ENCODE measurements at places on chromosomes 1 and 21.
A peak's percentile ranks its signal among the peaks of the same experiment; 100 is the strongest.

DNA sequence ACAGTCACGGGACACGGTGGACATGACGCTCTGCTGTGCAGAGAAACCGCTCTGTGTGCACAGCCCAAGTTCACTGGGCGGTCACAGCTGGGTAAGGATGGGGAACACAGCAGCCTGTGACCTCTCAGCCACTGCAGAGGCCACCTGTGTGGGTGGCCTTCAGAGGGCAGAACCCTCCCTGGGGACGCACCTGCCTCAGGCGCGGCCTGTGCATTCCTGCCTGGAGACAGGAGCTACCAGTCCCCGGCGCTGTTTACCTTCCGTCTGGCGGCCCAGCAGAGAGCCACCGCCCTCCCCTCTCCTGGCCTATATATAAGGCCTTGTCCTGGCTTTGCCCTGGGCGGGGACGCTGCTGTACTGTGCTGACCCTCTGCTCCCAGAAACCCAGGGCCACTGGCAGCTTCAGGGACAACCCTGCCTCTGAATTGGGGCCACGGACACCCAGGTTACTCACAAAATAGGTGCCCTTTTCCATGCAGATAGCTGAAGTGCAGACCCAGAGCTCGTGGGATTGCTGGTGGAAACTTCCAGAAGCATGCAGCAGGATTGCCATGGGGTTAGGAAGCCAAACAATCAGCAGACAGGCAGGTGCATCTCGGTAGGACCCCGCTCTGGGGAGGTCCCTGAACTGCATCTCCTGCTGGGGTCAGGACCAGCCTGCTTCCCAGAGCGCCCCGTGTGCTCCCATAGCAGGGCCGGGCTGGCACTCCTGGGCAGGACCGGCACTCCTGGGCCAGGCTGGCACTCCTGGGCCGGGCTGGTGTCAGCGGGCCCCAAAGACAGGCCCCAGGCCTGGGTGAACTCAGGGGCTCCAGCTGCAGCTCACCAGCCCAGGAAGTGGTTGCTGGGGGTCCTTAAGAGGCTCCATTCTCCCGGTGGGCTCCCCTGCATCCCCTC lies 83.6 kb downstream of the SIK1 start:
- H3K27me3 ChIP-seq, result no peaks in the 10 kb centered on the region
- H3K27ac ChIP-seq, result no peak overlapping the region
- no peak overlapping the region for H3K4me3 ChIP-seq
- no peak for DNase-seq
- H3K36me3 ChIP-seq, result no peaks in the 10 kb centered on the region

- DNase-seq, result no peak
- peaks cover 10% of the 10 kb centered on the region for H3K27me3 ChIP-seq
- H3K4me1 ChIP-seq, result peaks cover 39% of the 10 kb centered on the region
These were observed 4.2 kb downstream of the ELAPOR1 start for GRCh38 chr1:109118089-109118488.

GRCh38 chr1:32507021-32507420 lies 32.2 kb upstream of the ZBTB8A start:
- H3K27ac ChIP-seq, result no peak overlapping the region
- no peaks in the 10 kb centered on the region for H3K36me3 ChIP-seq
- no peak for DNase-seq
- H3K4me3 ChIP-seq, result no peak overlapping the region

- H3K27me3 ChIP-seq, result no peaks in the 10 kb centered on the region
- H3K27ac ChIP-seq, result no peak overlapping the region
- no peaks in the 10 kb centered on the region for H3K4me1 ChIP-seq
- no peak for DNase-seq
- no peaks in the 10 kb centered on the region for H3K36me3 ChIP-seq
- H3K4me3 ChIP-seq, result no peak overlapping the region
These were observed 5.5 kb downstream of the SEC16B start for GRCh38 chr1:177964336-177964735.

DNA sequence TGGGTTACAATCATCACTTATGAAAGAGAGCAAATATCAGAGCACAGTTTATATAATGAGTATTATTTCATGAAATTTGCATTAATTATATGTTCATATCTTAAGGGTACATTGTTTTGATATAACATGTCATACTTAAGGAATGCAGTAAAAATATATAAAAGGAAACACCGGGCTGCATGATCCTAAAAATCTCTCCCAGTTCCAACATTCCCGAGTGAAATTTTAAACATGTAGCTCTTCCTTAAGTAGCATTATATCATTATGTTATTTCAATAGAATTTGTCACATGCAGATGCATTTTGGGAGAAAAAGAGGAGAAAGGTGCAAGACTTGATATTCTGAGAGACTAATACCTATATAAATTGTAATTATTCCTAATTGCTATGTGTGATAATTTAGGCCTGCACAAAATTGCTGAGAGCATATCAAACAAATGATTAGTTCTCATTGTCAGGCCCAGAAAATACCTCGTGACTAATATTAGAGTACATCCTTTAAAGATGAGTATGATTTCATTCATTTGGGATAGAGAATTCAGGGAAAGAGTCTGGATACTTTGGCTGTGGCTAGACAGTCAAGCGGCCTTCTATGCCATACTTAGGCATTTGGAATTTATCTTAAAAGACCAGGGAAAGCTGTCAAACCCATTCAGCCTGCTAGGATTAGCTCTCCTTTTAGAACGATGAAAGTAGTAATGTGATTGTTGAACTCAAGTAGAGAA lies 86.8 kb downstream of the ADGRL2 start:
- H3K4me3 ChIP-seq, result no peak overlapping the region
- no peak overlapping the region for H3K27ac ChIP-seq
- no peaks in the 10 kb centered on the region for H3K27me3 ChIP-seq
- no peak for DNase-seq
- no peaks in the 10 kb centered on the region for H3K4me1 ChIP-seq
- no peaks in the 10 kb centered on the region for H3K36me3 ChIP-seq

DNA sequence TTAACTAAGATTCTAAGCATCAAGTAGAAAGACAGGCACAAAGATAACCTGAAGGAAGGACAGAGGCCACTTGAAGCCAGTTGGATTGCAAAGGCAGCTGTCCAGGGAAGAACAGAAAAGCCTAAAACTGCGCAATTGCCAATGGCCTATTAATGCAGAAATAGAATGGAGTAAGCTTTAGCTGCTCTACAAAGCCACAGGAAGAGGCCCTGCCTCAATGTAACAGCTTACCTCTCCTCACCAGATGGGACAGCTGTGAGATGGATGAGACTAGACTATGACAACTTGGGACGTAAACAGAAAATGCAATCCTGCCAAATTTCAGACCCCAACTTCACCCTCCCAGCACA lies 176.5 kb downstream of the EIF4G3 start:
- H3K27me3 ChIP-seq, result no peaks in the 10 kb centered on the region
- no peak for DNase-seq
- no peaks in the 10 kb centered on the region for H3K36me3 ChIP-seq
- no peak overlapping the region for H3K4me3 ChIP-seq
- H3K4me1 ChIP-seq, result peaks cover 9% of the 10 kb centered on the region

GRCh38 chr1:93615582-93616150 lies 66.0 kb downstream of the BCAR3 start:
- peaks cover 36% of the 10 kb centered on the region for H3K27me3 ChIP-seq
- H3K27ac ChIP-seq, result peak overlapping the region; percentile 25
- peak overlapping the region; percentile 69 for H3K4me3 ChIP-seq
- no peaks in the 10 kb centered on the region for H3K36me3 ChIP-seq
- peaks cover 27% of the 10 kb centered on the region for H3K4me1 ChIP-seq

GRCh38 chr1:18145851-18146618 lies 38.4 kb downstream of the IGSF21 start:
- no peaks in the 10 kb centered on the region for H3K36me3 ChIP-seq
- no peaks in the 10 kb centered on the region for H3K4me1 ChIP-seq
- H3K27me3 ChIP-seq, result no peaks in the 10 kb centered on the region
- H3K27ac ChIP-seq, result no peak overlapping the region
- DNase-seq, result no peak

GRCh38 chr1:93878889-93879586 lies at the start of gene DNTTIP2:
Gene DNTTIP2, minus strand, starts transcription at chr1:93879206. Its CDS starts 58 bp downstream, at chr1:93879148.
- H3K27ac ChIP-seq, result peak within 1 kb of the TSS; percentile 100
- H3K4me3 ChIP-seq, result peak within 1 kb of the TSS; percentile 100
- DNase-seq, result peak; percentile 90
- peaks cover 42% of the 10 kb centered on the region for H3K4me1 ChIP-seq
- no peaks in the 10 kb centered on the region for H3K27me3 ChIP-seq

GRCh38 chr1:179996099-179996498 lies 41.5 kb downstream of the CEP350 start:
- H3K36me3 ChIP-seq, result peaks cover 2% of the 10 kb centered on the region
- peaks cover 18% of the 10 kb centered on the region for H3K4me1 ChIP-seq
- peak overlapping the region; percentile 28 for H3K27ac ChIP-seq
- no peak overlapping the region for H3K4me3 ChIP-seq
- no peak for DNase-seq
- H3K27me3 ChIP-seq, result no peaks in the 10 kb centered on the region

GRCh38 chr1:164725401-164725800 lies 166.4 kb downstream of the PBX1 start:
- H3K4me3 ChIP-seq, result no peak overlapping the region
- H3K36me3 ChIP-seq, result no peaks in the 10 kb centered on the region
- H3K27me3 ChIP-seq, result no peaks in the 10 kb centered on the region
- no peaks in the 10 kb centered on the region for H3K4me1 ChIP-seq
- no peak for DNase-seq
- H3K27ac ChIP-seq, result no peak overlapping the region

DNA sequence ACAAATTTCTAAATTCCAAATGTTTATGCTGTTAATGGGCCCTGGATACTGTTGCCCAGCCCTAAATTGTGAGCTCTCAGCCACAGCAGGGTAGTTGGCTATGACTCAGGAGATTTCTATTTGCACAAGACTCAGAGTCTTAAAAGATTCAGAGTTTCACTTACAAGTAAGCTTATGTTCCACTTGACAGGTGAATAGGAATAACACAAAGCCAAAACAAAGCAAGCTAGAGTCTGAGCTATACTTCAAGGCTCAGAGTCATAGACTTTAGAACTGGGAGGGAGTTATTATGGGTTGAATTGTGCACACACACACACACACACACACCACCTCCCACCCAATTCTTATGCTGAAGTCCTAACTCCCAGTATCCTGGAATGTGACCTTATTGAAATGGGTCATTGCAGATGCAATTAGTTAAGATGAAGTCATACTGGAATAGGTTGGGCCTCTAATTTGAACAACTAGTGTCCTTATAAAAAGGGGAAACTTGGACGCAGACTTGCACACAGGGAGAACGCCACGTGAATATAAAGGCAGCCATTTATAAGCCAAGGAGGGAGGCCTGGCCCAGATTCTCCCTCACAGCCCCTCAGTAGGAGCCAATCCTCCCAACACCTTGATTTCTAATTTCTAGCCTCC lies 30.2 kb downstream of the PRDX6 start:
- no peak overlapping the region for H3K27ac ChIP-seq
- no peaks in the 10 kb centered on the region for H3K36me3 ChIP-seq
- no peaks in the 10 kb centered on the region for H3K4me1 ChIP-seq
- DNase-seq, result no peak

DNA sequence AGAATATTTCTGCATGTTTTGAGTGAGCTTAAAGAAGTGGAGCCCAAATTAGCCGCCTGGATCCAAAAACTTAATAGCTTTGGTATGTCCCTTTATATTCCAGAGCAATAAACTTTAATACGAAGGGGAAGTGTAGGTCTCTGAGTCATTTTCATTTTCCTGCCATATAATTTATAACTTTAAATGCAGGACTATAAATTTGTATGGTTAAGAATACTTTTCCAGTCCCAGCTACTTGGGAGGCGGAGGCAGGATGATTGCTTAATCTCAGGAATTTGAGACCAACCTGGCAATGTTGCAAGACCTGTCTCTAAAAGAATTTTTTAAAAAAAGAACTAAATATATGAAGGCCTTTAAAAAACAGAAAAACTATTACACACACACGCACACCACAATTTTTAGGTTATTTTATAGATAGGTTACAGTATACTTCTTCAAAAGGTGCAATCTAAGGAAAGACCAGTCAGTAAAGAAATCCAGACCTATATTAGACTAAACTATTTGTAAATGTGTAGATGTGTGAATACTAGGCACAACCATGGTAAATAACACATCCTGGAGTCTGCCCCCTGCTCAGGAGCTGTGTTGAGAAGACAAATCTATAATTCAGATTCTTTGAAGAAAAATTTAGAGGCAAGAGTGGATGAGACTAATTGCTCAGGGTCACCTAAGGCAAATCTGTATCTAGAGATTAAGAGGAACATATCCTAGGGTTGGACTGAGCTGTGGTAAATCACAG lies 80.3 kb downstream of the TTC3 start:
- no peak for DNase-seq
- H3K27ac ChIP-seq, result no peak overlapping the region
- H3K4me3 ChIP-seq, result no peak overlapping the region
- H3K4me1 ChIP-seq, result peaks cover 1% of the 10 kb centered on the region
- H3K27me3 ChIP-seq, result no peaks in the 10 kb centered on the region
- peaks cover 3% of the 10 kb centered on the region for H3K36me3 ChIP-seq

DNA sequence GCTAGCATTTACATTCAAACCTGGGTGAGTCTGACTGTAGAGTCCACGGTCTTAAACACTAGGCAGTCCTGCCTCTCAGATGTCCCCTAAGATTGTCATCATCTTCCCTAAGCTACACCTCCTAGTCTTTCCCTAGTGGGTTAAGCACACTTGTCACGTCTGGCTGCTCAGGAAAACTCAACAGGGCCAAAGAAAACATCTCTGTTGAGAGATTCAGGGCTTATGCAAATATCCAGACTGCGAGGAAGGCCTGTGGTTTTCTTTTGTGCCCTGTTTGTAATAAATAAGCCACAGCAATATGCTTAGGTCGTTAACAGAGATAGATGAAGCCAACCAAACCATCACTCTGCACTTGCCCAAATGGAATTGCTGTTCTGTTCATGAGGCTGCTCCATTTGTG lies 472.6 kb upstream of the DEPDC1 start:
- no peaks in the 10 kb centered on the region for H3K4me1 ChIP-seq
- no peak for DNase-seq
- no peaks in the 10 kb centered on the region for H3K36me3 ChIP-seq
- no peak overlapping the region for H3K27ac ChIP-seq
- H3K4me3 ChIP-seq, result no peak overlapping the region
- H3K27me3 ChIP-seq, result no peaks in the 10 kb centered on the region

GRCh38 chr1:112507921-112508277 lies 866 bp upstream of the WNT2B start:
- peaks cover 46% of the 10 kb centered on the region for H3K27me3 ChIP-seq
- no peaks in the 10 kb centered on the region for H3K36me3 ChIP-seq
- peak overlapping the region; percentile 80 for H3K4me3 ChIP-seq

GRCh38 chr1:21383785-21384401 lies 56.0 kb upstream of the NBPF3 start:
- peaks cover 5% of the 10 kb centered on the region for H3K36me3 ChIP-seq
- DNase-seq, result no peak
- H3K4me1 ChIP-seq, result peaks cover 17% of the 10 kb centered on the region
- H3K27me3 ChIP-seq, result peaks cover 29% of the 10 kb centered on the region

GRCh38 chr1:223199094-223199647 lies 56.1 kb upstream of the TLR5 start:
- H3K4me1 ChIP-seq, result peaks cover 32% of the 10 kb centered on the region
- no peaks in the 10 kb centered on the region for H3K27me3 ChIP-seq

DNA sequence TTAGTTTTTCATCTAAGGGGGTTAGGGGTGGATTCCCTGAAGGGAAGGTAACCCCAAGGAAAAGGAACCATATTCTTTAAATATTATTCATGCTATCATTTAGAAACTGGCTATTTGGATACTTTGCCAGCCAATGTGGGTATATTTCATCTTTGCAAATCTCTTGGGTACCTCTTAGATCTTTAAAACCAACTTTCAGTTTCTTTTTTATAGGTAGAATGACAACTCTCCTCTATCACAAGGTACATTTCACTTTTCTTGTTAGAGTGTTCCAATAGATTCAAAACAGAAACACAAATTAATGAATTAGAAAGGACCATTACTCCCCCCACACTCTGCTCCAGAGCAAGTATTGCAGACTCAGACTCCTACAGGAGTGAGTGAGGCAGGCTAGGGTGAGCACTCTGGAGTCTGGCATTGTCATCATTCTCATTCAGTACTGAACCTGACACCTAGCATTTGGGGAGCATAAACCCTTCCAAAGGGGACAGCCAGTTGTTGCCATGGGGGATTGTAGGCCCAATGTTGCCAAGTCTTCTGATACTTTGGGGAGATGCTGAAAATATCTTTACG lies 43.0 kb downstream of the MACO1 start:
- H3K4me3 ChIP-seq, result peak overlapping the region; percentile 73
- peaks cover 73% of the 10 kb centered on the region for H3K4me1 ChIP-seq
- no peaks in the 10 kb centered on the region for H3K27me3 ChIP-seq
- peak overlapping the region; percentile 91 for H3K27ac ChIP-seq
